ENCODE measurements at places on chromosomes 3 and 15.

GRCh38 chr3:112546216-112546759, 15.5 kb downstream of the ATG3 start:
- no peak for DNase-seq

DNA sequence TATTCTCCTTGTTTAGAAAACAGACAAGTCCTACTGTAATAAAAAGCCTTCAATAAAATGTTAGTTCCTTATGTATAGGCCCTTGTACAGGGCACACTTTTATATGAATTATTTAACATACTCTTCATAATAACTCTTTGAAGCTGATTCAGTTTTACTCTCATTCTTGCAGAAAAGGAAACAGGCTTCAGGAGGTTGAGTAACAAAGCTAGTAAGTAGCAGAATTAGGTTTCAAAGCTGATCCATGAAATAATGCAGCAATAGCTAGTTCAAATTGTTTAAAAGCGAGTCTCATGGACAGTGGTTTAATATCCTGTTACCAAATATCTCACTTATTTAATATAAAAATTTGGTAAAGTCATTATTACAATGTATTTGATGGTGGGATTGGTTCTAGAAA, 25.0 kb downstream of the TCF12 start:
- no peak for DNase-seq

DNA sequence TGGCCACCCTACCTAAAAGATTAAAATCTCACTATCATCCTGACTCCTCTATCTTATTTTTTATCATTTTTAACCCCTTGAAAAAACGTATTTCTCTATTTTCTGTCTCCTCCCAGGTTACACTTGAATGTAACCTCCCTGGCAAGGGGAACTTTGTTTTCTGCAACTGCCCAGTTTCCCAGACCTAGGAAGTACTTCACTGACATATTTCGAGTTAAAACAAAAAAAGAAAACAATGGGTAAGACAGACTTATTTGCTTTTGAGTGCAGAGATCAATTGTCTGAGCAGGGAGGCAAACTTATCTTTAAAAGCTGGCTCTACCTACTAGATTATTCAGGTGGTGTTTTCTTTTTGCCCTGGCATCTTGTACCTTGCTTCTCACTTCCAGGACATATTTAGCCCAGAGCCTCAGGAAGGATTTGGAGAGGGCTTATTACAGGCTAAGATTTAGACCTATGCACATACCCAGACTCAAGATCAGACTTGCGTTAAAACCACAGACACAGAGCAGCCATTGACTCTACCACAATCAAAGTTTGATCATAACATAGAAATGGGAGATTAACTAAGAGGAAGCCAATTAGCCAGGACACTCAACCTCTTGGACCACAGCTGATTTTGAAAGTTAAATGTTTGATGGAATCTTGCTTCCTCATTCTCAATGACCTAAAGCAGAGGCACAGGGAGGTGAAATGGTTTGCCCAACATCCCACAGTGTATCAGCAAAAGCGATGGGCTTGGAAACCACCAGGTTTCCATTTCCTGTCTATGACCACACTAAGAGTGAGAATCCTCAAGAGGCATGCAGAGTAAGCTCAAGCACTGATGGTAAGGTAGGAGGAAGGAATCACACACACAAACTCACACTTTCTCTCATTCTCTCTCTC, 169.5 kb upstream of the THBS1 start:
- no peak for DNase-seq

- no peak for DNase-seq
Measured at GRCh38 chr3:5972586-5972985, 785.1 kb downstream of the EDEM1 start.

Measured in DMS153 (cell line).